ENCODE measurements at places on chromosomes 16 and 17. TPM values are rescaled to one million over a fixed set of nuclear protein-coding genes. Genes with fewer than 3 reads are reported as not detected.

Gene RHBDL1
- 6.5 TPM for total RNA-seq

Gene C17orf67
- 0.78 TPM for total RNA-seq

Gene HSD17B1
- total RNA-seq: 0.88 TPM

Gene SPNS2
- 0.37 TPM for total RNA-seq

Gene DVL2
- 61.2 TPM for total RNA-seq

Gene ZFP3
- 1.2 TPM for total RNA-seq

Gene LGALS9C
- total RNA-seq: not detected

Gene BEAN1
- not detected for total RNA-seq

Gene RHBDF1
- 49.9 TPM for total RNA-seq

Gene GID4
- total RNA-seq: 9.2 TPM

Gene ANKS3
- 32.8 TPM for total RNA-seq

Gene CDC6
- 2.1 TPM for total RNA-seq

Gene GINS2
- total RNA-seq: 0.89 TPM

Gene SPATA32
- not detected for total RNA-seq

Gene RNF135
- total RNA-seq: 6.8 TPM

Gene TBX6
- not detected for total RNA-seq

Gene AKTIP
- 34.4 TPM for total RNA-seq

Gene WWOX
- 9.1 TPM for total RNA-seq

Gene MYH1
- 0.09 TPM for total RNA-seq

Gene DLX3
- not detected for total RNA-seq

Gene RANBP10
- total RNA-seq: 7.1 TPM

Gene ITGB4
- total RNA-seq: 0.30 TPM

Gene CORO1A
- total RNA-seq: 0.59 TPM

Gene CNGB1
- total RNA-seq: not detected

Gene ERN2
- total RNA-seq: not detected

Gene CLEC10A
- not detected for total RNA-seq

Gene NUTF2
- total RNA-seq: 73.9 TPM

Gene CANT1
- 143 TPM for total RNA-seq

Gene RNF112
- total RNA-seq: 2.1 TPM

Gene CCT6B
- total RNA-seq: 0.51 TPM

Gene CACNG1
- not detected for total RNA-seq

Gene CRHR1
- total RNA-seq: not detected

Gene IKZF3
- not detected for total RNA-seq

Gene CDRT15
- not detected for total RNA-seq

Gene GAST
- total RNA-seq: not detected

Gene SREBF1
- total RNA-seq: 55.1 TPM

Gene SULT1A1
- 1.2 TPM for total RNA-seq

Gene TMEM238L
- not detected for total RNA-seq

Gene SPN
- not detected for total RNA-seq

Gene GLG1
- total RNA-seq: 326 TPM

Gene MT1M
- total RNA-seq: not detected

Gene FAM83G
- total RNA-seq: 25.9 TPM

Gene SYCE1L
- total RNA-seq: not detected

Gene PTX4
- not detected for total RNA-seq

Gene KCNG4
- total RNA-seq: not detected

Gene CEP295NL
- total RNA-seq: 0.89 TPM

Gene IRX3
- 0.32 TPM for total RNA-seq

Gene KCNJ2
- 0.59 TPM for total RNA-seq

Gene TAT
- total RNA-seq: not detected

Gene TAX1BP3
- 301 TPM for total RNA-seq

Gene ABCC12
- total RNA-seq: not detected

Gene TNFSF12
- total RNA-seq: 7.4 TPM

Gene CA4
- total RNA-seq: not detected

Gene ZG16B
- not detected for total RNA-seq

Gene NPIPB8
- not detected for total RNA-seq

Gene CLEC19A
- not detected for total RNA-seq

Gene IRX5
- total RNA-seq: 0.60 TPM

All from smooth muscle cell of the umbilical artery (primary cell).